Left colon (tissue), 2 donors: ENCODE measurements at places on chromosomes 7 and 10. TPM values are rescaled to one million over a fixed set of nuclear protein-coding genes. Genes with fewer than 3 reads are reported as not detected.

CDC14C gene
- not detected for total RNA-seq

GRCh38 chr10:870564-871166 lies 60.8 kb downstream of the LARP4B start:
- no peak for DNase-seq

NUP42 gene
- 30.8 TPM for total RNA-seq

PCLO gene
- 7.2 TPM for total RNA-seq

ADGRA1 gene
- total RNA-seq: not detected

DNA sequence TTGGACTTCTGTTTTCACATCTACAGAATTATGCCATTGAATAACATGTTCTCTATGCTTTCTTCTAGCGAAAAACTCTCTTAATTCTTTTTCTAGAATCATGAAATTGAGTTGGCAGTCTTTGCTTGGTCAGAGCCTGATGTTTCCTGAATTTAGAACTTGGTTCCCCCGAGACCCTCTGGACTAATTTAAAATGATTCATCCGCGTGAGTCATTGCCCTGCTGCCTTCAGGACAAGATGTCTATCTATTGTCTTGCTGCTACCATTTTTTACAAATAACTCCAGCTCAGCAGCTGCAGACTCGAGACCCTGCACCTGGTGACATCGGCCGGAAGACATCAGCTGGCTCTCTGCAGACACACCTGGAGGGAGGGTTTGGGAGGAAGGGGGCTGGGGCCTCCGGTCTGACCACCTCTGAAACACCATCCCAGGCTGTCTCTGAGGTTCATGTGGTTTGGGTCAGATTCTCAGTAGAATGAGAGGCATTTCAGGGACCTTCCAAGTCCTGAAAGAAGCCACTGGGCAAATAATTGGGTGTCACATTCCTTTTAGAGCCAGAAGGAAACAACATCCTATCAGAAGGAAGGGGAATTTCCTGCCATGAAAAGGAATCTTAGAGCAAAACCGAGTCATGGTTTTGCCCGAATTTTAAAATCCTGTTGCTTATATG lies 20.9 kb upstream of the KLF6 start:
- DNase-seq: no peak

GRCh38 chr7:4681218-4681851 lies 760 bp upstream of the FOXK1 start:
- DNase-seq: no peak

- DNase-seq: no peak
These were observed 76.5 kb downstream of the JAZF1 start for GRCh38 chr7:28104041-28104541.

OGDHL gene
- 1.1 TPM for total RNA-seq

KIF11 gene
- 8.6 TPM for total RNA-seq

DNA sequence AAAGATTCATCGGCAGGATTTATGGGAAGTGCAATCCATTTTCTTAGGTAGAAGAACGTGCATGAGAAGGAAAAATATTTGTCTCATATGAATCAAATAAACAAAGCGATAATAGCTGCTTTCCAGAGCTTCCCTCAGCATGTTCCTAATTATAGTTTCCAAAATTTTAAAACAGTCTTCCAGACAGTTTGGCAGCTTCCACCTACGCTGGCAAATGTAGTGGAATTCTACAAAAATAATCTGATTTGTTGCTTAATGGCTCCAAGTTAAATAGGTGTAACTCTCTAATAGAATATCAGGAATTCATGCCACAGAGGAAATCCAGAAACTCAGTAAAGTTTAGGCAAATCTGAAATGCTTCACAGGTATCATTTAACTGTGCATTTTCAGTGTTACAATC lies 23.3 kb upstream of the AGBL3 start:
- DNase-seq: no peak

SLC13A4 gene
- not detected for total RNA-seq

SRRM3 gene
- 0.95 TPM for total RNA-seq

DNA sequence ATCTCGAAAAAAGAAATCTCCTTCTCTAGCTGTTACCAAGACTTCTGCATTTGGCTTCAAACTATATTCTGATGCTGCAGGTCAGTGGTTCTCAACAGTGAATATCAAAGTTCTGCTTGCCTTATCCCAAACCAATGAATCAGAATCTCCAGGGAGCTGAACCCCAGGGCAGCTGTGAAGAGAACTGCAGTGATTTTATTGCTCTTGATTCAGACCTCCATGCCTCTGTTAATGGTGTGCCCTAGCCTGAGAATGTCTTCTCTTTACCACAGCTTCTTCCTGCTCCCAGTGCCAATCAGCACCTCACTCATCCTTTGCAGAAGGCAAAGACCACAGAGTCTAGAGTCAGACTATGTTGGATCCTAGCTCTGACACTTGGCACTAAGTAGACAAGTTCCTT lies 46.2 kb upstream of the MRLN start:
- no peak for DNase-seq

DNA sequence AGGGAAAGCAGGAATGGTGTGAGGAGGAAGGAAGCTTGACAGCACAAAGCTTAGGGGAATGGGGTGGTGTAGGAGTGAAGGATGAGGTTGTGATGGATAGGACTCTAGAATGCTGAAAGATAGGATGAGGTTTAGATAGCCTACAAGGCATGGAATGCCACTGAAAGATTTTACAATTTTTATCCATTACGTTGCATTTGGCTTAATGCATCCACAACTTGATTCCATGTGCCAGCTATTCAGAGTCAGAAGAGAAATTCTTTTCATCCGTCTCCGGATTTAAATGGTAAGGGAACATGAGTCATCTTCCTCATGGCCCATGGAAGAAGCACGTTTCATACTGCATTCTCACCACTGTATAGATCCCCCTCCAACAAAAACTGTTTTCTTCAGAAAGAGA lies 212.4 kb upstream of the BMPER start:
- no peak for DNase-seq

DNA sequence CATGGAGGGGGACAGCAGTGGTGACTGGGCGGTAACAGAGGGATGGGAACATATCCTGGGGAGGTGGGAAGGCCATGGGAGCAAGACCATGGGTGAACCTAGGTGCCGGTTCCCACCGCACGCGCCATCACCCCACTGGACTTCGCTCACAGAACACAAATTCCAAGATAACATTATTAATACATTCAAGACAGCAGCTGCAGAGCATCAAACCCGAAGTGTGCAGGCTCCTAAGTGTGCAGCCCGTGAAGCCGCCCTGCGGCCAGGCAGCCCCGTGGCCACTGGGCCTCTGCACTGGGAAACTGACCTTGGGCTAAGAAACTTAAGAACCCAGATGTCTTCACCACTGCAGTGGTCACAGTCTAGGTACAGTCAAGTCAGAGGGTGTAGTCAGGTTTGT lies 42.8 kb upstream of the ZRANB1 start:
- DNase-seq: no peak

DNA sequence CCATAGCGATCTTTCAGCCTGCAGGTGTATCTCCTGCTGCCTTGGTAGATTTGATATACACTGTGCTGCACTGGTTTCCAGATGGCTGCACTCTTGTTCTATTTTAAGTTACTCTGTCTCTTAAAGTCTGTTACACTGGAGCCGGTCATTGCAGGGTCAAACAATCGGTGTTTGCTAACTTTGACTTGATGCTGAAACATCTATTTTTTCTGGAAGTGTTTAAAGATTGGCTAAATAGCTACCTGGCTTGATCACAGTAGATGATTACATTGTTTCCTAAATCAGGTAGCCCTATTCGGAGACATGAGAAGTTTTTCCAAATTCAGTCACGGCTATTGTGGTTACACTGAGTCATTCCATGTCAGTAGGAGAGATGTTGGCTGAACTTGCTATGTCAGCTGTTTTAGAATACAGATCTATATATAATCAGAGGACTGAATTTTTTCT lies 574.8 kb downstream of the ETV1 start:
- DNase-seq: no peak
